ENCODE measurements at places on chromosomes 13 and 19. TPM values are rescaled to one million over a fixed set of nuclear protein-coding genes. Genes with fewer than 3 reads are reported as not detected.

PRR22 gene
- polyA plus RNA-seq, result 6.8 TPM

APOC1 gene
- 153 TPM for polyA plus RNA-seq

NCAN gene
- polyA plus RNA-seq, result 0.01 TPM

LGALS7B gene
- polyA plus RNA-seq, result 16.3 TPM

LGALS14 gene
- not detected for polyA plus RNA-seq

ZNF850 gene
- polyA plus RNA-seq, result 0.38 TPM

BRSK1 gene
- 0.94 TPM for polyA plus RNA-seq

GPC6 gene
- 2.3 TPM for polyA plus RNA-seq

ZNF700 gene
- polyA plus RNA-seq, result 6.2 TPM

TPM4 gene
- 274 TPM for polyA plus RNA-seq

MISP3 gene
- polyA plus RNA-seq, result 4.1 TPM

FLT1 gene
- polyA plus RNA-seq, result 4.7 TPM

B3GNT8 gene
- 39.0 TPM for polyA plus RNA-seq

DIAPH3 gene
- polyA plus RNA-seq, result 1.3 TPM

KLK15 gene
- not detected for polyA plus RNA-seq

TNFSF13B gene
- 32.4 TPM for polyA plus RNA-seq

ZIC2 gene
- polyA plus RNA-seq, result not detected

ETHE1 gene
- polyA plus RNA-seq, result 25.7 TPM

OR4F17 gene
- not detected for polyA plus RNA-seq

EHD2 gene
- 68.0 TPM for polyA plus RNA-seq

KIR2DL1 gene
- 0.16 TPM for polyA plus RNA-seq

FCER2 gene
- polyA plus RNA-seq, result 0.47 TPM

SIGLECL1 gene
- not detected for polyA plus RNA-seq

SPRED3 gene
- 1.2 TPM for polyA plus RNA-seq

KCTD12 gene
- 63.6 TPM for polyA plus RNA-seq

NFIX gene
- polyA plus RNA-seq, result 50.5 TPM

PRTN3 gene
- 18.5 TPM for polyA plus RNA-seq

TEAD2 gene
- 21.9 TPM for polyA plus RNA-seq

CCDC194 gene
- polyA plus RNA-seq, result 0.13 TPM

CEACAM3 gene
- polyA plus RNA-seq, result 1.2 TPM

ATXN8OS gene
- not detected for polyA plus RNA-seq

SLC6A16 gene
- polyA plus RNA-seq, result 2.4 TPM

KLF5 gene
- polyA plus RNA-seq, result 44.8 TPM

LYPD4 gene
- not detected for polyA plus RNA-seq

ZNF493 gene
- 12.2 TPM for polyA plus RNA-seq

ZNF497 gene
- 1.3 TPM for polyA plus RNA-seq

ZNF526 gene
- polyA plus RNA-seq, result 4.6 TPM

RASAL3 gene
- 5.9 TPM for polyA plus RNA-seq

SLC25A41 gene
- polyA plus RNA-seq, result 0.10 TPM

PTPRH gene
- 0.65 TPM for polyA plus RNA-seq

FCHO1 gene
- 10.4 TPM for polyA plus RNA-seq

CYP4F22 gene
- 0.07 TPM for polyA plus RNA-seq

CAPN12 gene
- polyA plus RNA-seq, result 4.9 TPM

UPK1A gene
- polyA plus RNA-seq, result 0.03 TPM

RFXAP gene
- polyA plus RNA-seq, result 4.4 TPM

NTF4 gene
- polyA plus RNA-seq, result 2.8 TPM
